Spinal cord (tissue), 10 donors: ENCODE measurements at places on chromosomes 16 and 17. TPM values are rescaled to one million over a fixed set of nuclear protein-coding genes. Genes with fewer than 3 reads are reported as not detected.

The ANKRD40CL gene
- not detected for total RNA-seq

The BMERB1 gene
- total RNA-seq = 70.7 TPM

The AOC2 gene
- total RNA-seq = 1.3 TPM

- DNase-seq = no peak
These were observed 294.7 kb upstream of the MAF start for GRCh38 chr16:79895053-79895916.

The AARS1 gene
- 100 TPM for total RNA-seq

GRCh38 chr16:177394-177822 lies 928 bp downstream of the HBA1 start:
- DNase-seq = no peak

DNA sequence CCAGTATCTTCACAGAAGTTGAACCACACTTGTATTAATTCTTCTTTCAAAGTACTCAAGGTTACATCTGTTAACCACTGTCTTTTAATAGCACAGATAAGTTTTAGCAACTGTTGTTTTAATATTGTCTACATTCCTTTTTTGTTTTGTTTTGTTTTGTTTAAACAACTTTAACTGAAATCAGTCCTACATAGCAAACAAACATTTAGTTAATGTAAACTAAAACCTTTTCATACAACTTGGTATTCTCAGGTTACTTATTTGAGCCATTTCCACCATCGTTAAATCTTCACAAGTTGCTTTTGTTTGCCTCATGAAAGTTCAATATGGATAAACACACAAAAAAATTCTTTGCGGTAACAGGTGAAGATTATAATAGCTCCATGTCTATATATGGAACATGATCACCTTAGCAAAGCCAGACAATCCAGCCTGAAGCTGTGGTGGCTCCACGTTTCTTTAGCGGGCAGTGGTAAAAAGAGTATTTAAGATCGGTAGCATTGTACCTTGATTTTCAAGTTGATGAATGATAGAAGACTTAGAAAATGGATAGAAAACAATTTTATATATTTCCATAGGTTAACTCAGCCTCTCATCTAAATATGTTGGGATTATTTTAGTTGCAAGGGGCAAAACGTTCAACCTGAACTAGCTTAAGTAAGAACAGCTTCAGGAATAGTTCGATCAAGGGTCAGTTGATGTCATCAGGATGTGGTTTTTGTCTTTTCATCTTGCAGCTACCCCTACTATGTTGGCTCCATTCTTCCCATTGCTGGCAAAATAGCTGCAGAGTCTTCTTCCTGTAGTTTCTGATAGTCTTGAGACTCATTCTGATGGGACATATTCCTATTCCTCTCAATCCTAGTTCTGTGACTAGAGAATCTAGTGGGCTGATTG lies 182.8 kb downstream of the FTO start:
- no peak for DNase-seq
